HT1080 (cell line): ENCODE measurements at places on chromosomes 1 and 21.

DNA sequence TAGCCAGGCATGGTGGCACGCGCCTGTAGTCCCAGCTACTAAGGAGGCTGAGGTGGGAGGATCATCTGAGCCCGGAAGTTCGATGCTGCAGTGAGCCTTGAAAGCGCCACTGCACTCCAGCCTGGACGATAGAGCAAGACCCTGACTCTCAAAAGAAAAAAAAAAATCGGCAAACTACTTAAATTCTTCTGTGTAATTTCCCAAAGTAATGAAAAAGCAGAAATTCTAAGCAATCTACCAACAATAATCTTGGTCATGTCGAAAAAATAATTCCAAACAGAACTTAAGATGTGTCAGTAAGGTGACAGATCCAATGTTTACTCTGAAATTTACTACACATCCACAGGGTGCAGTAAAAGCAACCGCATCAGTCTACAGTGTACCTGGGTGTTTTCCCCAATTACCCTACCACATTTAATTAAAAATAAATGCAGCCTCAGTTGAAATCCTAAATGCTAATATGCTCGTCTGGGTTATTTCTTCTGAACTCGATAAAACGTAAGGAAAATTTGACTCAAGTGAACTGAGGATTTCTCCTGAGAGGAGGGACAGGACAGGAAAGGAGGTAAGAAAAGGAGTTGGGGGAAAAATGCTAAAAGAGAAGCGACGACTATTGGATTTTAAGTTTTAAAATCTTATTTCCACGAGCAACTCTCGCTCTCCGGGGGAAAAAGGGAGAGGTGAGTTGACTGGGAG lies 801 bp downstream of the EPRS1 start:
- DNase-seq: peak; percentile 7

DNA sequence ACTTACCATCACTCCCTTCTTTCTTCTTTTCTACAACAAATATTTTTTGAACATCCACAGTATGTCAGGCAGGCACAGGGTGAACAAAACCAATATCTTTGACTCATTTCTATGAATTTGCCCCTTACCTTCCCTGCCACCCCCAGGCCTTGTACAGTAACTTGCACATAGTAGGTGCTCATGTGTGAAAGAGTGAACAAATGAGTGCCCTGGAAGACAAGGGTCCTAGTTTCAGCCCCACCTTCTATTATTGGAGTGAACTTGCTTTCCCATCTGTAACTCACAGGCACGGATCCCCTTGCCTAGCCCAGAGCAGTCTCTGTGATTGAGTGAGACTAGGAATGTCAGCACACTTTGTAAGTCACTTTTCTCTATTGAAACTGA lies 12.8 kb downstream of the ZDHHC18 start:
- DNase-seq: no peak

DNA sequence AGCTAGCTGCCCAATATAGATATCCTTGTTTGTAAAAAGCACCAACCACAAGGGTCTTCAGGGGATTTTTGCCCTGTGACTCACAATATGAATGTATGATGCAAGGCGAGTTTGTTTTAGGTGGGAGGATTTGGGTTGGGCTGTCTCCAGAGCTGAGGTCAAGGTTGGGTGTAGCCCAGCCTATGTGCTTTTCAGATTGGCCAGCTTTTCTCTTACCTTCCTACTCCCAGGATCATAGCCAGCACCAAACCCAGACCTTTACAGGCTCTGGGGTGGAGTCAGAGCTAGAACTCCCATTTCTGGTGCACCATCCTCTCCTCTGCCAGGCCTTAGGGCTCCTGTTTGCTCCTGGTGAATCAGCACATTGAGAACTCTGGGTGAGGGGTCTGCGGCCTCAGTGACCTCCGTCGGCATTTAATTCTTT lies 55.6 kb upstream of the GCLM start:
- DNase-seq: peak; percentile 89

GRCh38 chr1:3906672-3907020 lies 6.6 kb upstream of the C1orf174 start:
- DNase-seq: no peak

DNA sequence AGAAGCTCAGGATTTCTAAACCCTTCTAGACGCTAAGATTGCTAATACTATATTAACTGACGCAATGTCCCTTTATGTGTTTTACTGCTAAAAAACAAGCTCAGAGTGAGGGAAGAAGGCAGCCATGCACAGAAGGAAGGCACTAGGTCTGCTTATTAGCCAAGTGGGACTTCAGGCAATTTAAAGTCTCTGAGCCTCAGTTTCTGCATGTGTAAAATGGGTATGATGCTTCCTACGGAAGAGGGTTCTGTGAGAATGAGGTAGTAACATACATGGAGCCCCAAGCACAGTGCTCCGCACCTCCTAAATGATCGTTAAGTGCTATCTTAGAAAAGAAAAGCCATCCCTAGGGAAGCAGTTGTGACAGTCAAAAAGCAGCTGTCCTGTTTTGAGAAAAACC lies 16.9 kb downstream of the MIS18A start:
- no peak for DNase-seq
